Cardiac fibroblast (primary cell): ENCODE measurements at places on chromosomes 1 and 21.

DNA sequence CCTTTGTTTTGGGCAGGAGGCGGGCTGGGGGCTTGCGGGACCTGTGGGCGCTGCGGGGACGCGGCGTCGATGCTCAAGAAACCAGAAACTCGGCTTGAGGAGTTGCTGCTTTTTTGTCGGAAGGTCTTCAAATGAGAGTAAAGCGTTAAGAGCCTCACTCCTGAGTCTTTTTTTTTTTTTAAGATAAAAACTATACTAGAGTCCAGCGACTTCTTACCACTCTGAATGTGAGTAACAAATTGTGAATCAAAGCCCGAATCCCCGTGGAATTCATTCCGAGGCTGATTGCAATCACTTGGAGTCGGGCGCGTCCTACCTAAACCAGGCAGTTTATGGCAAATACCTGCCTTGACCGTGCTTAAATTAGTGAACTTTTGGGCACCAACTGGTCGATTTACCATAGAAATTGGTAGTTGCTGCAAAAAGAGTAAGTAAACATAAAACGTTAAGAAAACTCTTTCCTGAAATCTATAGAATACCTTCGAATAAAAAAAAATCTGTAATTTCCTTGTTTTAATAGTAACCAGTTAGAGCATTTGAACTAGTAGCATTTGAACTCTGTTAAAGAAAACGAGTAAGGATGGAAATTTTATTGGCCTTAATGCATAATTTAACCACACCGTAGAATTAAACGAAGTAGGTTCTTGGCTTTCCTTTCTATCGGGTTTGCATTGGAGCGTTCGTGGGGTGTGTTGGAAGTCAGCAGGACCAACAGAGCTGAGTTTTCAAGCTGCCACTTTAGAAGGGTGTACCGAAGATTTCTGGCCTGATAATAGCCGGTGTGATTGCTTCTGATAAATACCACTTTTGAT lies 769 bp downstream of the GPSM2 start:
- DNase-seq = peak; percentile 64

DNA sequence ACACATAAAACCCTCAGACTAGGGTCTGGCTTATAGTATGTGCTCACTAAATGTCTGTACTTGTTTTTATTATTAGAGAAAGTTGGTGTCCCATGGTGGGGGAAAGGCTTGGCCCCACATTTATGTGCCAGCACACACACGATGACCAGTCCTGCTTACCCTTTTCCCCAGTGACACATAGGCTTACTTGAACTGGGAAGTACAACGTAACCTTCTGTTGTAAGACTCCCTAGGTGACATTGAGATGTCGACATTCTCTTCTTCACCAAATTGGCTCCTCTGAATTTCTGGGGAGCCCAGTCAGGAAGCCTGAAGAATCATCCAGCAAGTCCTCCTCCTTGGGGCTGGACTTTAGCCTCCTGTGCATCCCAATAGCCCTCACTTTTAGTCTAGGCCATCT lies 1.7 kb upstream of the MECR start:
- no peak for DNase-seq

DNA sequence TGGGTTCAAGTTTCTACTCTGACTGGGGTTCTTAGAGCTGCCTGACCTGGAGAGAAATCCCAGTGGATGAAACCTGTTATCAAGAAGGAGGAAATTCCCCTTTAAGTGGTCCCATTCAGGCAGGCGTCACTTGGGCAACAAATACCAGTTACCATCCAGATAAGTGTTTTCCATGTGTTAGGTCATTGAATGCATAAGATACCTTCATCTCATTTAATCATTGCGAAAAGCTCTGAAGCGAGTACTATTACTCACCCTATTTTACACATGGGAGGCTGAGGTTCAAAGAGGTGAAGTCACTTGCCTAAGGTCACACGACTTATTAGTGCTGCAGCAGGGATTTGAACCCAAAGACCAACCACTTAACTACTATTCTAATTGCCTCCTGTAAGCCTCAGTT lies 45.5 kb upstream of the RPL11 start:
- no peak for DNase-seq

DNA sequence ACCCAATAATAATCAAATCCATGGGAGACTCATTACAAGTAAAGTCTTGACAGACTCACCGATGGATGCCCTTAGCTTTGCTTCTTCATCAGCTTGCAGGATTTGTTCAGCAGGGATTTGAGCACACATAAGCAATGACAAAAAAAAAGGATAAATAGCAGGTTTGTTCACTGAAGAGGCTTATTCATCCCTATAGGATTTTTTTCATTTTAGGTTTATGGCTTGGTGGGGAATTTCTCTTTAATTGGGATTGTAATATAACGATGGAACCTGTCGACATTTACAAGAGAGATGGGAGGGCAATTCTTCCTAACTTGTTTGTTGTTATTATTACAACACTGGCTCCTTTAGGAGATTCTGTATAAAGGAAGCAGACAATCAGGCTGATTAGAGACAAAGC lies 649.1 kb upstream of the PLXNA2 start:
- DNase-seq = no peak

GRCh38 chr1:19615438-19615837 lies 28.7 kb upstream of the NBL1 start:
- no peak for DNase-seq
